Stimulated activated CD4-positive, alpha-beta T cell treated with anti-CD3 and anti-CD28 coated beads, Interleukin-15, amount 100 ng/mL, for 1 hour (primary cell): ENCODE measurements at places on chromosomes 2 and 18.

DNA sequence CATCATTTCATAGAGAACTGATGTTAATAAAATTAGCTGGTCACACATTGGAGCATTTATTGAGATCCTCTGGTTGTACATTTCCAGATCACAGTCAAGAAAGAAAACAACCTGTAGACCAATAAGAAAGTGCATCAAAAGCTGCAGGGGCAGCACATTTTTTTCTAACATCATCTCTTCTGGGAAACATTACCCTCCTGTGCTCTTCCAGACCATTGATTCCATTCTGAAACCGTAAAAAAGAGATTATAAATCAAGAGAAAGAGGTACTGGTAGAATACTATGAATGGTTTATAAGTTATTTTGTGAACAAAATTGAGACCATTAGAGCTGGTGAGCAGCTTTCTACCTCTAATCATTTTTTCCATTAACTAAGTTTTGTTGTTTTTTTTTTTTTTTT is 1548.2 kb upstream of the CELF4 start:
- DNase-seq: no peak

- no peak for DNase-seq
Observed at GRCh38 chr2:233120459-233120858, 60.3 kb downstream of the INPP5D start.

- no peak for DNase-seq
Observed at GRCh38 chr18:66136039-66136438, 385.2 kb downstream of the CDH7 start.

DNA sequence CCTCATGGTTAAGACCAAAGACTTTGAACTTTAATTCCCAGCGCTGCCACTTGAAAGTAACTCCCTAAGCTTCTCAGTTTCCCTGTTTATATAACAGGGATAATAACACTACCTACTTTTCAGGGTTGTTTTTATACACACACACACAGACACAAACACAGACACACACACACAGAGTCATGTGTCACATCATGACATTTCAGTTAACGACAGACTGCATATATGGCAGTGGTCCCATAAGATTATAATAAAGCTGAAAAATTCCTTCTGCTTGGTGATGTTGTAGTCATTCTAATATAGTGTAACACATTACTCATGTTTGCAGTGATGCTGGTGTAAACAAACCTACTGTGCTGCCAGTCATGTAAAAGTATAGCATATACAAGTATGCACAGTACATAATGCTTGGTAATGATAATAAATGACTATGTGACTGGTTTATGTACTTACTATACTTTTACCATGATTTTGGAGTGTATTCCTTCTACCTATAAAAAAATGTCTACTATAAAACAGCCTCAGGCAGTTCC is 89.2 kb upstream of the ITGA4 start:
- no peak for DNase-seq

GRCh38 chr2:164979113-164979512 is 23.8 kb upstream of the SLC38A11 start:
- DNase-seq: no peak

GRCh38 chr2:207629553-207629952 is 4.4 kb upstream of the METTL21A start:
- no peak for DNase-seq

GRCh38 chr2:144131042-144131441 is 388.9 kb downstream of the ZEB2 start:
- no peak for DNase-seq

- no peak for DNase-seq
Observed at GRCh38 chr18:43665105-43665788, 388.0 kb upstream of the SYT4 start.

GRCh38 chr2:72757177-72757775 is 68.6 kb downstream of the EXOC6B start:
- DNase-seq: no peak

DNA sequence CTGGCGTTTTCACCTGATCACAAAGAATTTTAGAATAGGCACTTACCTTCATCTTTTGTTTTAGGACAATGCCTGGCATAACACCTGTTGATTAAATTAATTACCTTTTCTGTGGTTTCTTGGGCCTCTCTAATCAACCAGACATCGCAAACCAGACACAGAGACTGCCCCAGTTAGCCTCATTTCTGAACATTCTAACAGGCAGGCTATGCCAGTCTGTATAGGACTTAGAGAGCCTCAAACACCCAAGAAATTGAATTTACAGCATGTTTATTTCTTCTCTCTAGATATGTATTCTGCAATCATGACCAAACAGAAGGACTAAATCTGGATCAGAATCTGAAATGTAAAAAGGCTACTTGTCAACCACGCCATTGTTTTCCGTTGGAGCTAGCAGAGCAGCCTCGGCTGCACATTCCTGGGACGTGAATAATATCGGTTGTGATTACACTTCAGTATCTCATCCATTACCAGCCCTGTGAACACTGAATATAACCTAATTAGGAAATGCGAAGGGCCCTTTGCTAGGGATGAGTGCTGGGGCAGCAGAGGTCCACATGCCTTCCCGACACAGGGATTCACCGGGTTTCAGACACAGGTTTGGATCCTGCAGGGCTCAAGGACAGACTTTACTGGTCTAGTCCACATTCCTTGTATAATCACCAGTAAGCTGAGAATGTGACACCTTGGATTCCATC is 17.5 kb upstream of the CDC42EP3 start:
- DNase-seq: no peak

GRCh38 chr2:204024503-204024902 is 87.9 kb downstream of the ICOS start:
- DNase-seq: no peak

DNA sequence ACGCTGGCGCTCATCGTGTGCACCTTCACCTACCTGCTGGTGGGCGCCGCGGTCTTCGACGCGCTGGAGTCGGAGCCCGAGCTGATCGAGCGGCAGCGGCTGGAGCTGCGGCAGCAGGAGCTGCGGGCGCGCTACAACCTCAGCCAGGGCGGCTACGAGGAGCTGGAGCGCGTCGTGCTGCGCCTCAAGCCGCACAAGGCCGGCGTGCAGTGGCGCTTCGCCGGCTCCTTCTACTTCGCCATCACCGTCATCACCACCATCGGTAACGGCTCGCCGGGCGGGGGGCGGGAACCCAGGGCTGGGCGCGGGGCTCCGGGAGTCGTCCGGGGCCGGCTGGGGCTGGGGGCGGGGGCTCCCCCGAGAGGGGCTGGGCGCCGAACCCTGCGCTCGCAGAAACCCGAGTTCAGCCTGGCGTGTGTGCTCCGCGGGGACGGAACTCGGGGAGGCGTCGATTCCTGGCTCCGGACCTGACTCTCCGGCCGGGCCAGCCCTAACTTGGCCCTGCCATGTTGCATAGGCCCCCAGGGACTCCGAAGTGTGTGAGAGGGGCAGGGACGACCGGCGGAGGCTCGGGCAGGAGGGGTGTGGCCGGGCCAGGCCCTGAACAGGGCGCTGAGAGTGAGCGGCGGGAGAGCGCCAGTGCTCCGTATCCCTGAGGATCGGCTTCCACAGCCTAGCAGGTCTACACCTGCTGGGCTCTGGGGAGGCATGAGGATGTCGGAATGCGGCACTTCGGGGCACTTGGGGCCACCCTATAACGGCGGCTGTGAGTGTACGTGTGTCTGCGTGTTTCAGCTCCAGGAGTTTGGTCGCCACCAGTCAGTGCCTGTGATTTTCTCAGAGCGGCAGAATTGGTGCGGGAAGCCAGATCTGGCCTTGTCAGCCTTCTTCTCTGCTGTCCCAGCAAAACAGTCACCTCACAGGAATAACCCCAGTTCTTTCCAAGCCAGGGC is 651 bp downstream of the KCNK3 start:
- DNase-seq: no peak

DNA sequence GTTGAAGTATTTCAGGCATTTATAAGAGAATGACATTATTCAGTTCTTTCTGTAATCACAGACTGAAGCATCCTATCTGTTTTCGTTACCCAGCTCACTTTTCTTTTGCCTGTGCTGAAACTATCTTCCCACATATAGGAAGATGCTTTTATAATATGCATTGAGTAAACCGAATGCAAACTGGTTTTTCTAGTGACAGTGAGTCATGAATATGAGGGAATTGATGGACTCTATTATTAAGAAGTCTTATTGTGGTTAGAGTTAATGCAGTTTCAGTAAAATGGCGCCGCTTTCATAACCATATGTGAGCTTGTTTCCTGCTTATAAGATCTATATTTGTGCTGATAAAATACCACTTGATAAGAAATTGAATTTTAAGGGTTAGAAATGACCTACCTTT is 59.2 kb downstream of the ACVR2A start:
- DNase-seq: no peak

DNA sequence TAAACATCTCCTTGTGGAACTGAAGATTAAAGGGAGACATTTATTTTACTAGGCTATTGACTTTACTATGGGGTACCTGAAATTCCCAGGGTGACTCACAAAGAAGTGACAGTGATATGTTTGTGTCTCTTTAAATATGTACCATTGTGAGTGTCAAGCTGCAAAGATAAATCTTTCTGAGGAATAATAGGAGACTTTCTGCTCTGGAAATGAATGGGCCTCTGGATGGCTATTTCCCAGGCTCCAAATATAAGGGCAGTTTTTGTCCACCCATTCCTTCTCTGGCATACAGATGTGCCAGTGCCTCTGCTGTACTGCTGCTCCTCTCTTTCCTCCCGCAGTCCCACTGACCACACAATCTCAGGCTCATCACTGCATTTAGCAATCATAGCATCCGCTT is 586.4 kb upstream of the CNTNAP5 start:
- DNase-seq: no peak

- DNase-seq: no peak
Observed at GRCh38 chr18:76835380-76835779, 13.0 kb downstream of the ZNF236 start.

DNA sequence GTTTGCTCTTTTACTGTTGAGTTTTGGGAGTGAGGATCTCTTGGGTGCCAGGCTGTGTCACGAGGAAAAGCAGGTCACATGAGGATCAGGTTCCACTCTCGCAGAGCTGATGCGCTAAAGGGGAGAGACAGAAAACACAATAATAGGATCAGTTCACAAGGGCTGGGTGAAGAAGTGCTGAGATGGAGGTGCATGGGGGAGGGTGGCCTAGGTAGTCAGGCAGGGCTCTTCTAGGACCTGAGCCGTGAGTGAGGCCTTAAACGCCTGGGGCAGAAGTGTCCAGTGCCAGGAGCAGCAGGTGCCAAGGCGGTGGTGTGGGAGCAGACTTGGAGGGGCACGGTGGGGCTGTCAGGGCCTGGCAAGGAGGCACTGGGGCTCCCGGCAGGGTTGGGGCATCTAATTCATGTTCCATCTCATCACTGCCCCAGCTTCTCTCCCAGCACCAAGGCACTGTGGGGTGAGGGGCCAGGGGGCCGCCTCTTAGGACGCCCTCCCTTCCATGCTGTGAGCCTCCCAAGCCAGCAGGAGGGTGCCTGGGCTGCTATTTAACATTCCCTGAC is 9.3 kb downstream of the KCNIP3 start:
- DNase-seq: no peak

GRCh38 chr2:215417400-215417951 is 18.4 kb downstream of the FN1 start:
- DNase-seq: no peak

DNA sequence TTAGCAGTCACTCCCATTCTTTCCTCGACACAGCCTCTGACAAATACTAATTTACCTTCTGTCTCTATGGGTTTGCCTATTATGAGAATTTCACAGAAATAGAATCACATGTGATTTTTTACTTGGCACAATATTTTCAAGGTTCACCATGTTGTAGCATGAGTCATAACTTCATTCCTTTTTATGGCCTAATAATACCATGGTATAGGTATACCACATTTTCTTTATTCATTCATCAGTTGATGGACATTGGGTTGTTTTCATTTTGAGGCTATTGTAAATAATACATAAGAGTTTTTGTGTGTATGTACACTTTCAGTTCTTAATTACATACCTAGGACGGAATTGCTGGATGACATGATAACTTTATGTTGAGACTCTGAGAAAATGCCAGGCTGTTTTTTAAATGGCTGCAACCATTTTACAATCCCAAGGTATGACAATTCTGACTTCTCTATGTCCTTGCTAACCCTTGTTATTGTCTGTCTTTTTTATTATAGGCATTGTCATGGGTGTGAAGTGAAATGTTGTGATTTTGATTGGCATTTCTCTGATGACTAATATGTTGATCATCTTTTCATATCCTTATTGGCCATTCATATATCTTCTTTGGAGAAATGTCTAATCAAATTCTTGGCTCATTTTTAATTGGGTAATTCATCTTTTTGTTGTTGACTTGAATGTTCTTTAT is 87.9 kb downstream of the IRS1 start:
- DNase-seq: no peak

DNA sequence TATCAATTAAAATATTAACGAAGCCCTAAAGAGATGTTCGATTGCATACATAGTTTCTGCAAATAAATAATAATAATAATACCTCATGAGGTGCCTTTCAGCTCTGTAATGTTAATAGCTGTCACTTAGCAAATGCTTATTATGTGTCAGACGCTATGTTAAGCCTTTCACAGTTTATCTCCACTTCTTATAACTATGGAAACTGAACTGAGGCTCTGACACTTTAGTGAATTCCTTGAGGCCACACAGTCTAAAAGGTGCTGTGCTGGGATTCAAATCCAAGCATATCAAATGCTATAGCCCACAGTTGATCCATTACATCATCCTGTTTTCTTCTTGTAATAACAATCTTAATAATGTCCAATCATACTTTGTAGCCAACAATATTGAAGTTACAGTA is 1571.5 kb upstream of the NXPH2 start:
- DNase-seq: no peak

GRCh38 chr2:204491528-204491927 is 53.7 kb upstream of the PARD3B start:
- DNase-seq: no peak

- no peak for DNase-seq
Observed at GRCh38 chr2:55862673-55863390, 60.8 kb downstream of the EFEMP1 start.

- no peak for DNase-seq
Observed at GRCh38 chr2:65343386-65343785, 89.0 kb downstream of the SPRED2 start.

- DNase-seq: no peak
Observed at GRCh38 chr2:218360453-218360852, 3.8 kb downstream of the CATIP start.

- no peak for DNase-seq
Observed at GRCh38 chr18:11494107-11494506, 115.3 kb upstream of the SLC35G4 start.

DNA sequence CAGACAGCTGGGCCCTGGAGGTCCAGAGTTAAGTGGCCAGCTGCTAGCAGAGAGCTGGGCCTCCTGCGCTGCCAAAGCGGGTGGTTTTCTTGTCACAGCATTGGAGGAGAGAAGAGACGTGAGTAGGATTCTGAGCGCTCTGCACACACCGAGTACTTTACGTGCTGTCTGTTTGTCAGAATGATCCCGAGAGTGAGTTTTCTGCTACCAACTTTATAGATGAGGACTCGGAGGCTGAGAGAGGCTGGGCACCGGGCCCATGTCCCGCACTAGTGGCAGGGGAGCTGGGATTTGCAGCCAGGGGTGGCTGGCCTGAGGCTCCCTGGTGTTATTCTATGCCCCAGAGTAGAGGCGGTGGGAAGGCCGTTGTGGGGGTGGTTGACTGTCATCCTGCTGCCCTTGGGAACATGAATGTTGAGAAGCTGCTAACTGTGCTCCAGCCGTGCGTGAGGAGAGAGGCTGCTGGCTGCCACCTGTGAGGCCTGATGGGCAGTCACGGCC is 36.3 kb upstream of the MBP start:
- no peak for DNase-seq

GRCh38 chr18:79795446-79795845 is 2.3 kb upstream of the KCNG2 start:
- DNase-seq: no peak

- no peak for DNase-seq
Observed at GRCh38 chr2:207311316-207312005, 145.7 kb upstream of the KLF7 start.
